ENCODE measurements at places on chromosomes 5 and 9. TPM values are rescaled to one million over a fixed set of nuclear protein-coding genes. Genes with fewer than 3 reads are reported as not detected.

POU4F3 gene
- 0.20 TPM for total RNA-seq

- no peak for DNase-seq
Observed at GRCh38 chr9:123327697-123328100, 28.3 kb upstream of the CRB2 start.

DNA sequence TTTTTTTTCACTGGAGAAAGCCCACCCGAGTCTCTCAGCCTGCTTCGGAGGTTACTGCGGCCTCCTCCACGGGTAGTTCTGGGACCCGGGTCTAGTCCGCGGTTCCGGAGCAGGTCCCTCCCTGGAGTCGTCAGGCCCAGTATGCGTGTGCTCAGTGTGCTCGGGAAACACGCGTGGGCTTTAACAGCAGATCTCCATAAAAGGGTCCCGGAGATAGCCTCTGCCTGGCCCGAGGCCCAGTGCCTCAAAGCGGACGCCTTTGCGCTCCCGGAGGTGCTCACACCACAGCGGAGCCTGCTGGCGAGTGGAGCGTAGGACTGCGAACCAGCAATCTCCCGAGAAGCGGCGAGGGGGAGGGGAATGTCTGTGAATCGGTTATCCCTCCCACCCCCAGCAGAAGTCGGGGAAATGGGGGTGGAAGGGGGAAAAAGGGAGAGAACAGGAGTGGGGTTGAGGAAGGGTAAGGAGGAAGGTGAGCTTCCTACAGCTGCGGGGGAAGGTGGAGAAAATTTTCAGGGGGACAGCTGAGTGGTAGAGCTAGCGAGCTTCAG, 28.7 kb downstream of the CDKN2A start:
- DNase-seq, result no peak

GRCh38 chr5:78905084-78905938, 79.8 kb downstream of the ARSB start:
- peak; percentile 9 for DNase-seq

DNA sequence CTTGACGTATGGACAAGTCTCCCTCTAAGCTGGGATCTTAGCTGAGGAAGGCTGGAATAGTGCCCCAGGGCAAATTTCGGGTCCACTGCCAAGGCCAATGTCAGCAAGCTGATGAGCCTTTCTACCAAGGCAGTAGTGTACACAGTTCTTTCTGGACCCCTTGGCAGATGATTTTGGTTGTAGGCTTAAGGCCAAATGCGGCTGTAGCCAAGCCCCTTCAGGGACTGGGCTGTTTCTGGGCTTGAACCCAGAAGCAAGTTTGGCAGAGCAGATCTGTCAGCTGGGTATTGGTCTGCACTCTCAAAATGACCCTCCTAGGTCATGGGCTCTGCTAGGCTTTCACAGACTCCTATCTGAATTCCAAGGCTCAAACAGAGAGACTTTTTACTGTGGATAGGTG, 121.6 kb downstream of the ADAMTSL1 start:
- peak; percentile 43 for DNase-seq

DNA sequence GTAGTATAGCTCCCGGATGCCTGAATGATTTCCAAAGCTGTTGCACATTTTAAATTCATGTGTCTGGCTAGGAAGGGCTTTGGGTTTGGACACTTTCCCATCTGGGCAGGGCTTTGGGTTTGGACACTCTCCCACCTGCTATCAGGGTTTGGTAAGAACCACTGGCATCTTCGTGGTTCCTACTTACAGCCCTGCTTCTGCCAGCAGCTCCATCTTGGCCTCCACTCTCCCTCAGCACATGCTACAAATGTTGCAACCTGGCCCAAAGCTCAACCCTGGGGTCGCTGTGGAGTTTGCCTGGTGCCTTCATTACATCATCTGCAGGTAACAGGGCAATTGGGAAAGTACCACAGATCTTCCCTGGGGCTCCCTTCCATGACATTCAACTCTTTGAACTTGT, 3.5 kb downstream of the TMCO6 start:
- DNase-seq, result peak; percentile 41

PCA3 gene
- total RNA-seq, result not detected

DNA sequence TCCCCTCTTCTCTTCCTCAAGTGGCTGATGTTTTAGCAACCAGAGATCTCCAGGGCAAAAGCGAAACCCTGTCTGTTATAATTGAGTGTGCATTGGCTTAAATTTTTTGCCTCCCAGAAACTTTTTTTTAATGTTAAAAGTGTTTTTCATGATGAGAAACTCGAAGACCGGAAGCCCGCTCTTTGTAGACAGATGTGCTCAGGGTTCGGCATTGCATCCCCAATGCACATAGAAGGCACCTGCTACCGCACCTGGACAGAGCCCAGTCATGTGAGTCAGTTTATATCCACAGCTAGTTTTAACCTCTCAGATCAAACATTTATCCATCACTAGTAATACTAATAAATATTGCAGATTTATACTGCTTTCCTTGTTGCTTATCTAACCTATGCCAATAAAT, 19.5 kb upstream of the NADK2 start:
- DNase-seq, result no peak

PCDHB8 gene
- 0.10 TPM for total RNA-seq

- DNase-seq, result no peak
Observed at GRCh38 chr5:179337796-179338676, 7.2 kb downstream of the ADAMTS2 start.

- DNase-seq, result peak; percentile 52
Observed at GRCh38 chr9:26033336-26033735, 355.1 kb upstream of the TUSC1 start.

DNAH5 gene
- total RNA-seq, result 2.0 TPM

DNA sequence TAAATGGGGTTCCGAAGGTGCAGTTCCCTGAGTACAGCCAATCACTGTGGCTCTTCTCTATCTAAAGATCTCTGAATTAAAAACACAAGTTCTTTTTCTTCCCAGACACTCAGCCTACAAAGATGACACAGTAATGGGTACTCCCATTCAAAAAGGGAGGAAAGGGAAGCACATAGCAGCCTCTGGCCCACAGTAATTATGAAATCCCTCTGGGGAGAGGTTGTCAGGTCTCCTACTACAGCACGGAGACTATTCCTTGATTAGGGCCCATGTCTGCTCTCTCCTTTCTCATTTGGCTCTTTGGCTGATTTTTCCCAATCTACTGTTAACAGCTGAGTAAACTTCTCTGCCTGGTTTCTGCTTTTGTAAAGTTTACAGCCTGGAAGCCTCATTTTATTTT, 62.0 kb upstream of the RANBP3L start:
- no peak for DNase-seq

GRCh38 chr9:21385131-21385670, at the start of gene IFNA2:
Gene IFNA2 (minus strand): TSS chr9:21385398. CDS start chr9:21385329, 69 bp downstream.
- DNase-seq, result no peak

DNA sequence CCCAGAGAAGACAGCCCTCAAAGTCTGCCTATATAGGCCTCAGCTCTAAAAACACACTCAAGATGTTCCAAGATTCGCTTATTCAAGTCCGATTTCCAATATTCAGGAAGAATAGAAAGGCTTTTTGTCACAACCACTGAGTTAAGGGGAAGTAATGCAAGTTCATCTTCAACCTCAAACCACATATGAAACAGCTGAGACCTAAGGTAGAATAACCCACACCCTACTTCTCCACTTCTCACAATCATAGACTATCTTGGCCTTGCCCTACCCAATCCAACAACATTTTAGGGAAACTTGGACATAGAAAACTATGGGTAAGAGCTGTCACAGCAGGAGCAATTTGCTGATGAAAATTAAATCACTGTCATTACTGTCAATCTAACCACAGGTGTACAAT, 152.0 kb upstream of the LRRTM2 start:
- DNase-seq, result no peak

- DNase-seq, result peak; percentile 76
Observed at GRCh38 chr9:6852243-6852963, 94.6 kb downstream of the KDM4C start.

DNA sequence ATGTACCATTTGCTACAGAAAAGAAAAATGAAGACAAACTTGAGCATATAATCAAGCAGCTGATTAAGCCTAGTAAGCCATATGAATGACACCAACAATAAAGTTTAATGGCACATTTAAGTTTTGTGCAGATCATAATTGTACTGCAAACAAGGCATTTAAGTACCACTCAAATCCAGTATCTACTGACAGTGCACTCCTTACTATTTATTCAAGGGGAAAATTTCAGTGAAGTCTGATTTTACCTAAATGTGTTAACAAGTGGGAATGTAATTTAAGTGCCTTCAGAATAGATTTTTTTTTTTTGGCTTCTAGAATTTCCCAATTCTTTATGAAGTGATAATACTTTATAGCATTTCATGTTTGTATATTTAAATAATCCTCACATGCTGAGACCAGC, 341.0 kb upstream of the POU5F2 start:
- DNase-seq, result no peak

GRCh38 chr5:23042226-23042625, 189.1 kb upstream of the CDH12 start:
- no peak for DNase-seq

DNA sequence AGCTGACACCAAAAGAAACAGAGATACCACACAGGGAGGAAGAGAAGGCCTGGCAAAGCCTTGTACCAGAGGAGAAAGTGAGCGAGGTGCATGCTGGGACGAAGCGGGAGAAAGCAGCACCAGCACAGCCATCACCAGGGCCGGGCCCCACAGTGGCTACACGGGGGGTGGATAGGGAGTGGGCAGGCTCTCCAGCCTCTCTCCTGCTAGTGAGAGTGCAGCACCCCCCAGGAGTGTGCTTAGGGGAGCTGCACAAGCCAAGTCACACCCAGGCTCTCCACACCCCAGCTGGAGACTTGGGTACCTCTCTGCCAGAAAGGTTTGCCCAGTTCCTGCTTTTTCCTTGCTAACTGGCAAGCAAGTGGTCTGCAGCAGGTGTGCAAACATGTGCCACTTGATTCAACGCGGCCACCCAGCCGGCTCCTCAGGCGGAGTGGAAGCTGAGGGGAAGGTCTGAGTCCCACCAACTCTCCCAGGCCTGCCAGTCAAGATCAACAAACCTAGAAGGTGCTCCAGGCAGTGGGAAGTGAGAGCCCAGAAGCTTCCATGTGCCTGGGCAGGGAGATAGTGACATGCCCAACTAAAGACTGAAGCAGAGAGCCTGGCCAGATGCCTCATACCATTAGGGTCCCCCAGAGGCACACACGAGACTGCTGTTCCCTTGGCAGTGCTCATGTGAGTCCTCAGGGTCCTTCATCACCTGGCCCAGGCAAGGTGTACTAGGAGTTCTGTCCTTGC, 39.9 kb downstream of the BICD2 start:
- DNase-seq, result no peak

- peak; percentile 33 for DNase-seq
Observed at GRCh38 chr9:13427587-13427986, 148.1 kb upstream of the MPDZ start.

DNA sequence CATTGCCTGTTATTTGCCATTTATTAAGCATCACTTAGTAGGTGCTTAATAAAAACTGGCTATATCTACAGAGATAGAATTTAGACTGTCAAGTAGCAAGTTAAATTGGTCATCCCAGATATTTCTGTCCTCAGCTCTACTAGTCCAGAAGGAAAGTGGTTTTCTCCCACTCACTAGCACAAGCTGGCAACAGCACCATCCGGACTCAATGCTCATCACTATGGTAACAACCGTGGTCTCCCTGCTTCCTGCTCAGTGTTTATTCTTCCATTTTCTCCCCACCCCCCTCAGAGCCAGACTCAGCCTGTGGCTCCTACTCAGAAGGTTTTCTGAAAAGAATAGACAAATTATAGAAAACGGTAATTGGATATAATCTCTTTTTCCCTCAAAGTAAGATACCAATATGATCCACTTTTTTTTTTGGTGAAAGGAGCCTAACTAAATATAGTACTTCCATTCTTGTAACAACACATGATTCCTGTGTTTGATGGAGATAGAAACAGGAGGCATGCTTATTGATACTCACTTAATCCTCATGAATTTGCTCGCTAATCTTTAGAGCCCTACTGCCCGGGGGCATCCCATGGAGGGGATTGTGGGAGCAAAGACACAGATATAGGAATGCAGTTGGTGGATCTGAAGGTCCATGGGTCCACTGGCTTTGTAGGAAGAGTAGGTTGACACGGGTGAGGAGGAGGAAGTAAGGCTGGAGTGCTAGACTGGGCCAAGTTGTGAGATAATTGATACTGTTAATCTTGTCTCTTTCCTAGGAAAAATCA, 191.4 kb downstream of the MAN2A1 start:
- DNase-seq, result peak; percentile 50

DNA sequence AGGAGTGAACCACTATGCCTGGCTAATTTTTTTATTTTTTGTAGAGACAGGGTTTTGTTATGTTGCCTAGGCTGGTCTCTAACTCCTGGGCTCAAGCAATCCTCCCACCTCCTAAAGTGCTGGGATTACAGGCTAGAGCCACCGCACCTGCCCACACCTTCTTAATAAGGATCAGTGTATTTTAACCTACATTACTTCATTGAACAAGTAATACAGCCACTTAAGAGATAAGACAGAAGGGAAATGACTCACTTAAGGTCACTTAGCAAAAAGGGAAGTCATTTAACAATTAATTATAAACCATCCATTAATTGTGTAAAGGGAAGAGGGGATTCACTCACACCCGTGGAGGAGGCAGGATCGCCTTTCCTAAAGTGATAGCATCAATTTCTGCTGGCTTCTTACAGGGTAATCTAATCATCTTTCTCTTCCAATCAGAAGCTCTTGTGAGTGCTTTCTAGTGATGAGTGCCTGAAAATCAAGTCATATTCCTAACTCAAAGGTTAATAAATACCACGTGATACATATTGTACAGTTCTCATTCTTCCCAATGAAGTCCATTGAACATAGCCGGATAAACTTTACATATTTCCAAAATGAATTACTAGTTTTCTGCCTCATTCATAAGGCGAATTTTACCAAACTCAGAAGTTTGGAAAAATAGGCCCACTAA, 3.5 kb downstream of the FBXW11 start:
- DNase-seq, result no peak

DNA sequence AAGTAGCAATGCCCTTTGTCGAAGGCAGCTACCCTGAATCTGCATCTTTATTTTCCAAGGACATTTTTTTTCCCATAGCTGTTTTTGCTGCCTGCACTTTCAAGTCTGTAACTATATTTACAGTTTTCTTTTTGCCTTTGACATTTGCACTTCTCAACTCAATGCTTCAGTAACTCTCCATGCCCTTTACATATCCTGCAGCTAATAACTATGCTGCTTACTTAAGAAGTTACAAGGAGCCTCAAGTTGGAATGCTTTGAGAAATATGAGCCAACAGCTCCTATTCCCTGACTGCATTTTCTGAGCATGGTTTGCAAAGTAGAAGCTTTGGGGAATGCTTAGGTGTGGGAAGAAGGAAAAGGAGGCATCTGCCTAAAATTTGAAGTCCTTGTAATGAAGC, 194.8 kb upstream of the TRPC7 start:
- DNase-seq, result no peak

GRCh38 chr5:99061299-99061698, 132.5 kb upstream of the CHD1 start:
- no peak for DNase-seq

ECSCR gene
- total RNA-seq, result 0.60 TPM

DNA sequence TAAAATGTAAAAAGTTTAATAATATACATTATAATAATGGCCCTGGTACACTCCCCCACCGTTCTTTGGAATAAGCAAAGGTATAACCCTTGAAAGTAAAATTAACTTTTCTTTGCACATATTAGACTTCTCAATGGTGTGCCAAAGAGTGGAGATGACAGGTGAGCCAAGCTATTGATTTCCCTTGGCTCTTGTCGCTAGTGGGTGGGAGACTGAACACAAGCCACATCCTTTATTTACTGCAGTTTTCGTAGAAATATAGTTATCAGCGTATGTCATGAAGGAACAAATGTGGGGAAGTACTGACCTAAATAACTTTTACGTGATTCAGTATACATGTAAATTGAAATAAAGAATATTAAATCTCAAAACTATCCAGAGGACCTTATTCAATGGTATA, 549.3 kb downstream of the RAB3C start:
- no peak for DNase-seq

GRCh38 chr5:18325431-18325830, 691.2 kb downstream of the TAF11L14 start:
- DNase-seq, result no peak
